ENCODE measurements at places on chromosomes 7 and 10.

DNA sequence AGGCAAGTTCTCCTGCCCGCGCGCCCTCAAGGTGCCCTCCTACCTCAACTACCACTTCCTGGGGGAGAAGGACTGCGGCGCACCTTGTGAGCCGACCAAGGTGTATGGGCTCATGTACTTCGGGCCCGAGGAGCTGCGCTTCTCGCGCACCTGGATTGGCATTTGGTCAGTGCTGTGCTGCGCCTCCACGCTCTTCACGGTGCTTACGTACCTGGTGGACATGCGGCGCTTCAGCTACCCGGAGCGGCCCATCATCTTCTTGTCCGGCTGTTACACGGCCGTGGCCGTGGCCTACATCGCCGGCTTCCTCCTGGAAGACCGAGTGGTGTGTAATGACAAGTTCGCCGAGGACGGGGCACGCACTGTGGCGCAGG, 1.4 kb downstream of the FZD1 start:
- DNase-seq: no peak

- DNase-seq: no peak
Observed at GRCh38 chr10:132571650-132572544, 34.3 kb downstream of the INPP5A start.

GRCh38 chr7:135448753-135449152, 61.1 kb downstream of the CNOT4 start:
- no peak for DNase-seq

GRCh38 chr10:15856328-15857015, 3.8 kb downstream of the MINDY3 start:
- no peak for DNase-seq

DNA sequence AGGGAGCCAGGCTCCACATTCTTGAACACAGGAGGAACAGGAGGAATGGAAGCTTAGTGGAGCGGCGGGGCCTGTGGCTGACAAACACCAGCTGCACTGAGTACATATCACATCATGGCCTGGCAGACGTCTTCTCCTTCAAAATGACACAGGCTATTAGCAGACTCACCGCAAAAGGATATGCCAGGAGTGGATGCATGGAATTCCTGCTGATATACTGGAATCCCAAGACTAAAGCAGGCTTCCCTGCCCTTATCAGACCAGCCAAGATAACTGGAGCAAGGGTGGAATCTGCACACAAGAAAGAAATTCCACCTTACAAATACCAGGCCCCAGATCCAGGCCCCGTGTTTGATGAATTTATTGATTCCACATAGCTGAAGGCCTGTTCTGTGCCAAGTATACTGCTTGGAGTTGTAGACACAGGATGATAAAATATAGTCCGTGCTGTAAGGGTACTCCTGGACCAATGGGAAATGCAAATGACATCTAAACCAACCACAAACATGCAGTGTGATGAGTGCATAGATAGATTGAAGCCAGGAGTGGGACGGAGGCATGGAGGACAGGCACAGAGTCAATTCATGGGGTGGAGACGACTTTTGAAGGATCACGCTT, 480.5 kb upstream of the ZMIZ1 start:
- no peak for DNase-seq

GRCh38 chr7:134946260-134946659, 40.0 kb upstream of the AGBL3 start:
- DNase-seq: no peak
